Stimulated activated CD4-positive, alpha-beta T cell treated with anti-CD3 and anti-CD28 coated beads, Interleukin-4, amount 100 ng/mL, for 48 hours (primary cell): ENCODE measurements at places on chromosomes 2 and 18.
A peak's percentile ranks its signal among the peaks of the same experiment; 100 is the strongest.

DNA sequence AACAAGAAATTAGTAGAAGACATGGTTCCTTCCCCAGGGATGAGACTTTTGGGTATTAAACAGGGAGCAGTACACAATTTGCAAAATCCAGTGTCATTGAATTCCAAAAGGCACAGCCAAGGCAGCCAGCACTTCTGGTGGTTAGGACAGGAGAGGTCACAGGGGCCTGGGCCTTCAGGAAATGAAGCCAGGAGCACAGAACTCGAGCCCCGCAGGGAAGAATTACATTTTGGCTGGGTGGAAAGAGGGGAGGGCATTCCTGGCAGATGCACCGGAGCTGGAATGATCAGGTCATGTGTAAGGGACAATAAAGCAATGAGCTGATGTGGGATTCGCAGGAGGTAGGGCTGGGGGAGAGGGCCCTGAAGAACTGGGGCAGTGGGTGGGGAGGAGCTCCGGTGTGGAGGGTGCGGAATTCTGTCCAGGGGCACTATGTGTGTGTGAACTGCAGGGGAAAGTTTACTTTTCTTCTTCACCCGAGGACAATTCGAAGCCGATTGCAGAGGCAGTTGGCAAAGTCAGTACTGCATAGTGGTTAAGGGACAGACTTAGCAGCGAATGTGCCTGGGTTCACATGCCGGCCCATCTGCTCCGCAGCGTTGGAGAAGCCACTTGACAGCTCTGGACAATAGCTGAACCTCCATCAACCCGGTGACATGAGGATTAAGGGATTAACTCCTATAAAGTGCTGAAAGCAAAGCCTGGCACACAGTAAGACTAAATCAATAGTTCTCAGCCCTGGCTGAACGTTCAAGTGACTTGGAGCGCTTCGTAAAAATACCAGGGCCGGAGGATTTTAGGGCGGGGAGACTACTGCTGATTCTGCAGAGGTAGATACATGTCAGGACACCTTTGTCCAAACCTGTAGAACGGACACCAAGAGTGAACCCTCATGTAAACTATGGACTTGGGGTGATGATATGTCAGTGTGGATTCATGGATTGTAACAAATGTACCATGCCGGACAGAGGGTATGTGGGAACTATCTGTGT, 36.4 kb downstream of the ALPK2 start:
- no peak for DNase-seq

DNA sequence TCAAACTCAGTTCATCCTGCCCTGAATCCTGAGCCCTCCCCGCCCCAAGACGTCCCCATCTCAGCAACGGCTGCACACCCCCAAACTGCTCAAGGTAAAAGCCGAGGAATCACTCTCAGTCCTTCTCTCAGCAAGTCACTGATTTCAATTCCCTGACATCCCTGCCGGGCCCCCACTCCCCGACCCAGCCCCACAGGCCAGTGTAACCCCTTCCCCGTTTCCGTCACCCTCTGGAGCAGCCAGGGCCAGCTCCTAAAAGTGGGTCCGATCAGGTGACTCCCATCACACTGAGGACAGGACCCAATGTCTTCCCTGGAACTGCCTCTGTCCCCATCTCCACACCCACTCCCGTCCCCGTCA, 20.5 kb downstream of the SNORC start:
- DNase-seq: no peak

- DNase-seq: no peak
Observed at GRCh38 chr2:173150087-173150486, 74.4 kb downstream of the MAP3K20 start.

- no peak for DNase-seq
Observed at GRCh38 chr18:26556573-26556972, 8.2 kb upstream of the KCTD1 start.

DNA sequence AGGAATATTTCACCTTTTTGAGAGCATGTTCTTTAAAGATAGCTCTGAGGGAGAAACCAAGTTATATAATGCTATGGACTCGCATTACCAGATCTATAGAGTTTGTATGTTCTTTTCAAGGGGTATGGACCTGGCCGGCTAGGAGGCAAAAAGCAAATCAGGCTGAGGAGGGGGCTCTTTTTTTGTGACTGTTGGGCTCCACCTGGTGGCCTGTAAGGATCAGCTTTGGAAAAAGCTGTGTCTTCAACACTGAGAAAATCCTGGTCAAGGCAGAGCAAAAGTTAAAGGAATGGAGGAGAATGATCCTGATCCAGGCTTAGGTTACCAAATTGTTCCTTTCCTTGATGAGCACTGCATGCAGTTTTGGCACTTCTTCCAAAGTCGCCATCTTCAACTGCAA, 180.5 kb downstream of the DIS3L2 start:
- peak; percentile 12 for DNase-seq

DNA sequence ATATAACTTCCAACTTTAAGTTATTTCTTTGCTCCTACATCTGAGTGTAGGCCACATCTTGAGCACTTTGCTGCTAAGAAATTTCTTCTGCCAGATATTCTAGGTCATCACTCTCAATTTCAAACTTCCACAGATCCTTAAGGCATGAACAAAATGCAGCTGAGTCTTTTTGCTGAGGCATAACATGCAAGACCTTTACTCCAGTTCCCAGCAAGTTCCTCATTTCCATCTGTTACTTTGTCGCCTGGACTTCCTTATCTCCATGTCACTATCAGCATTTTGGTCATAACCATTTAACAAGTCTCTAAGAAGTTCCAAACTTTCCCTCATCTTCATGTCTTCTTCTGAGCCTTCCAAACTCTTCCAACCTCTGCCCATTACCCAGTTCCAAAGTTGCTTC, 1077.3 kb upstream of the TMEFF2 start:
- DNase-seq: no peak

DNA sequence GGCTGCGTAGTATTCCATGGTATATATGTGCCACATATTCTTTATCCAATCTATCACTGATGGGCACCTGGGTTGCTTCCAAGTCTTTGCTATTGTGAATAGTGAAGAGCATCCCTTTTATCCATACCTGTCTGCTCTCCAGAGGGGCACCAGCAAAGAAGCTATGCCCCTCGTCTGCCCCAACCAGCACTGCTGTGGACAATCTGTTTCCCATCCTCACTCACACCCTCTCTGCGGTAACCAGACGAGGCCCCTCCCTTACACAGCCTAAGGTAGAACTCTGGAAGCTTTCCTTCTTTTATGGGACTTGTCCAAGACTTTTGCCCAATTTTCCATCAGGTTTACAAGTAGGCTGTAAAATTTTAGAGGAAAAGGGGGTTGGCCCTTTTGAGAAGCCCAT, 24.9 kb downstream of the TTR start:
- DNase-seq: no peak

DNA sequence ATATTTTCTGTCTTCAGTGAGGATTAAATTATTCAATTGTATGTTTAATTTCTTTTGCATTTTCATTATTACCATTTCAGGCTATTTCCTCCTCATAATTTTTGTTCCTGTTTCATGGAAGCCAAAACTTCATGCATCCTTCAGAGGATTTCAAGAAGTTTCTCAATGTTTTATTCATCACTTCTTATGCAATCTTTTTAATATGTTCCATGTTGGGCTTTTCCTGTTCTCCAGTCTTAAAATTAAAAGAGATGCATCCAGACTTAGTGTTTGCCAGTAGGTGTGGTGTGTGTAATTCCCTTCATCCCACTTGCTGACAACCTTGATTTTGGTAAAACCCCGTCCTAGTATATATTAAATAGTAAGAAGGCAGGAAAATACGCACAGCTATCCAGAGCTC, 190.0 kb downstream of the EN1 start:
- DNase-seq: no peak

GRCh38 chr2:167147271-167147941, 259.1 kb downstream of the XIRP2 start:
- DNase-seq: no peak

DNA sequence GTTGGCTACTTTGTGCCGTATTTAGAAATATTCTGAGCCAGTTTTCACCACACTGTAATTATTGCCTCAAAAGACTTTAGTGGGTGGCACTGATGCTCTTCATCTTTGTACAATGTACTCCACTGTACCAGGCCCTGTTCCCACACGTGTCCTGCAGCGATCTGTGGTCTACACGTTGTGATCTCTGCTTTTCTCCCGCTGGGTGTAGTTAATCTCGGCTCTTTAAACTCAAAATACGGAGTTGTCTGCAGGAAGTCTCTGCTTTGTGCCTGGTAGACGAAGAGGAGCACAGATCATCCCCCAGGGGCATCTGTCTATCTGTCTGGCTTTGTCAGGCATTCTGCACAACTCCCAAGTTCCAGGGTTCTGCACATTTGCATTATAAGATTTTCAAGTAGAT, 12.1 kb upstream of the GREB1 start:
- no peak for DNase-seq

DNA sequence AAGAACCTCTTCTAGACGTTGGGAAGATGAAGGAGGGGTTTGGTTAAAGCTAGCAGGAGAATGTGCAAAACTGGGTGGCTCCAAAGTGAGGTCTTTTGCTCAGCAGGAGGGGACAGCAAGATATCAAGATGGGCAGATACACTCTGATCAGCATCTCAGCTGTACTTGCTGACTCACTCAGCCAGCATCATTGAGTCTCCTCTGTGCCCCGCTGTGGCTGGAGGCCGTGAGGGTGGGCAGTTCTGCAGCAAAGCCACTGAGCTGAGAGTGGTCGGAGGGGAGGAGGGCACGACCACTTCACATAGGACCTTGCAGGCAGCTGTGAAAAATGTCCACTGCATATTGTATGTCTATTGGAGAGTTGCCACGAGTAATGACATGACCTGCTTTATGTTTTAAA, 152.0 kb downstream of the CAPN13 start:
- DNase-seq: no peak

DNA sequence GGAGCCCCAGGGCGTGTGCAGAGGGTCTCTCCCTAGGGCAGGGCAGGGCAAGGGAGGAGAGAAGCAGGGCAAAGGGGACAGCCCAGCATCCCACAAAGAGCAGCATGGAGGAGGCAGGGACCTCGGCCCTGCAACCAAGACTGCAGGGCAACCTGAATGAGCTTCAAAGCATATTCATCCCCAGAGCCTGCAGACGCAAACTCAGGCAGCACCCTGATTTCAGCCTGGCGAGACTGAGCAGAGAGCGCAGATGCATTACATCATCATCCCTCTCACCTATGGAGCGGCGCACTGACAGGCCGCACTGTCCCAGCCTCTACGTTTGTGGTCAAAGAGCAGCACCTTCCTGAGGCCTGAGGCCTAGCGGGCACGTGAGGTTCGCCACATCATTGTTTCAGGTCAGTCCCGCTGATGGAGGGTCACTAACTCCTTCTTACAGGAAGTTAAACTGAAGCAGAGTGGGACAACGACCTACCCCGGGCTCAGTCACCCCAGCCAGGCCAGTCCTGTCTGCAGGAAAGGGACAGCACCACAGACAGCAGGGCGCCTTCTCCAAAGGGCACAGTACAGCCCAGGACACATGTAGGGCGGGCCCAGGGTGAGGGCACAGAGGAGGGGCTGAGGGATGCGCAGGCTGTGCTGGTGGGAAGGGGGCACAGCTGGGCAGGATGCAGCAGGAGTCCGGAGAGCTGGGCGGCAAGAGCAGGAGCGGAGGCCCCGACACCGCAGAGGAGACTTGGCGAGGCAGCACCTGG, 67.2 kb upstream of the RAB6C start:
- no peak for DNase-seq

- DNase-seq: no peak
Observed at GRCh38 chr2:134508391-134508790, 210.4 kb downstream of the TMEM163 start.

GRCh38 chr2:121071034-121071504, 213.9 kb downstream of the TFCP2L1 start:
- DNase-seq: peak; percentile 36

DNA sequence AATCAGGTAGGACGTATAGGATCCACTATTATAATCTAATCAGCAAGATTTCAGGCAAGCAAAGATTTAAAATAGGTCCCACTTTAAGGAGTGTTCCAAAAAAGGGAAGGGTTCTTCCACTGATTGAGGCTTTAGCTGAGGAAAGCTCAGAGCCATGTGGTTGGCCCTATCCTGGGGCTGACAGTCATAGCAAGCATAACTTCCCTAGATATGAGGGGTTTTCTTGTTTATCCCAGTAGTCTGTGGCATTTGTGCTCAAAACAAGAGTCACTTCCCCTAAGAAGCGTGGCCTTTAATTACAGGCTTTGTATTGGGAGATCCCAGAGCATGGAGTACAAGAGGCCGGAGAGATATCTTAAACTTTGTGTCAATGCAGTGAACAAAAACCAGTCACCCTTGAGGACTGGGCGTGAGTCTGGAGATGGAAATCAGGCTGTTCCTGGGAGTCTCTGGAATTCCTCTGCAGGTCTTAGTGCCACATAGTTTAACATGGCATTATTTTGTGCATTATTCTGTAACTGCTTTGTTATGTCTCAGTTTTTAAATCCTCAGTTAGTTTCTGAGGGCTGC, 136.9 kb upstream of the FBXO11 start:
- no peak for DNase-seq

DNA sequence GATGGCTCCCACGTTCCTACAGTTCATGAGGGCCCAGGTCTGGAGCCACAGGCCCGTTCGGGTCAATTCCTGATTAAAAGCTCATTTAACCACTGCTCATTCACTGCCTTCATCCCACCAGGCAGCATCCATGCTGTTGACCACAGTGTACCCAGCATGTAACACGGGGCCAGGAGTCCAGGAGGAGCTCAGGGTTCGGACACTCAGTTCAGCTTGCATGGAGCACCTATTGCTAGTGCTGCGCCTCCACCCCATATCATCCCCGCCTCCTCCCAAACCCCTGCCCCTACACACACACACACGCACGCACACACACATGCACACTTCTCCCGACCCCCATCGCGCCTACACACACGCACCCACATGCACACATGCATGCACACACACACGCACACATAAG, 72.9 kb upstream of the SNTG2 start:
- DNase-seq: no peak

GRCh38 chr2:157592948-157593347, 35.7 kb downstream of the ACVR1C start:
- DNase-seq: no peak

DNA sequence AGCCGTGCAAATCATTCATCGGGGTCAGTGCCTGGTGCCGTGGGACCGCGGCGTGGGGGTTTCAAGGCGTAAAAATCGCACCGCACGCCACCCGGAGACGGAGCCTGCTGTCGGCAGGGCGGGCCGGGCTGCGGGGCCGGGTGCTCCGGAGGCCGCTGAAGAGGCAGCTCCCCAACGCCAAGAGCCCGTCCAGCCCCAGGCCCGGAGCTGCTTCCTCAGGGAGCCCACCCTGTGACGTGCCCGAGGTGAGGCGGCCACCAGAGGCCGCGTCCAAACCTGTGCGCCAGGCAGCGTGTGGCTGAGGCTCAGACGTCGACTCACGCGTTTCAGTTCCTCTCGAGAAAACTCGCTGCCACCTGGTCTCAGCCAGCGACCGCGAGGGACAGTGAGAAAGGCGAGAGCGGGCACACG, 98.1 kb downstream of the NFATC1 start:
- no peak for DNase-seq
